ENCODE measurements at places on chromosomes 12 and 14. TPM values are rescaled to one million over a fixed set of nuclear protein-coding genes. Genes with fewer than 3 reads are reported as not detected.

TAS2R14 gene
- 11.4 TPM for total RNA-seq

JPH4 gene
- 28.9 TPM for total RNA-seq

TOMM20L gene
- not detected for total RNA-seq

TMPRSS12 gene
- total RNA-seq, result not detected

INSM2 gene
- total RNA-seq, result 0.47 TPM

CKB gene
- total RNA-seq, result 278 TPM

PELI2 gene
- total RNA-seq, result 41.0 TPM

RNASE1 gene
- total RNA-seq, result 9.2 TPM

SLC4A8 gene
- total RNA-seq, result 31.8 TPM

CNTN1 gene
- total RNA-seq, result 385 TPM

PTPRB gene
- 8.7 TPM for total RNA-seq

NINJ2 gene
- total RNA-seq, result 0.31 TPM

MYO1A gene
- total RNA-seq, result not detected

FOXN4 gene
- 0.16 TPM for total RNA-seq

EIF2B1 gene
- 27.1 TPM for total RNA-seq

TAS2R50 gene
- total RNA-seq, result 12.6 TPM

All from occipital lobe (tissue), 3 donors.